DMS79 treated with DMSO at 0.1 percent for 48 hours (cell line): ENCODE measurements at places on chromosomes 4 and X.

- DNase-seq = no peak
Measured at GRCh38 chr4:123621072-123621705, 224.6 kb downstream of the SPRY1 start.

- DNase-seq = no peak
Measured at GRCh38 chr4:153519687-153520086, 53.5 kb downstream of the TMEM131L start.

- DNase-seq = no peak
Measured at GRCh38 chr4:37604461-37604860, 81.7 kb downstream of the RELL1 start.

DNA sequence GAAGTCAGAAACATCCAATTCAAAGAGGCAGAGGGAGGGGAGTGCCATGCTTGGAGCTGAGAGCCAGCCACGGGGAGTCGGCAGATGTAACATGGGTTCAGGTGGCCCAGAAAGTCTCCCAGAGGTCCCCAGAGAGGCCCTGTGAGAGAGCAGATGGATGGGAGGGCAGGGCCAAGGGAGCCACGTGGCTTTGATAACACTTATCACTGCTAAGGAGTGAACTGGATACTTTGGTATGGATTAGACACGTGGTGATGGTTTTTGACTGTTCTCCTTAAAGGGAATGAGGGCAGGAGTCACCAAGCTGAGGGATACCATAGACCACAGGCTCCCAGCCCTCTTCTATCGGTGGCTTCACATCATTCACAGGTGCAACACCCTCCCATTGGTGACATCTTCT lies 13.7 kb downstream of the CCKAR start:
- no peak for DNase-seq

DNA sequence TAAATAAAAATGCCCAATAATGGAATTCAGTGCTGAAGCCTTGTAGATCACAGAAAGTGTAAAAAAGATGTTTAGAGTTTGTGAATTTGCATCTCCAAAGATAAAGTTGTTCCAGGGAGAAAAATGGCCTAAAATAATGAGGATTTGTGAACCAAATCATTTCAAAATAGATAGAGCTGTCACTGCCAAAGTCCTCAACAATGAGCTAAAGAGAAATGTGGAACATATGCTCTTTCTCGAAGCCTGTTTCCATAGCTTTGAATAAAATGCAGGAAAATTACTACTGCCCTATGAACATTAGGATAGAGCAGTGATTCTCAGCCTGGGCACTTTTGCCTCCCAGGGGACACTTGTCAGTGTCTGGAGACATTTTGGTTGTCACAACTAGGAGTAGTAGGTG lies 3.4 kb upstream of the AP1S2 start:
- DNase-seq = no peak

DNA sequence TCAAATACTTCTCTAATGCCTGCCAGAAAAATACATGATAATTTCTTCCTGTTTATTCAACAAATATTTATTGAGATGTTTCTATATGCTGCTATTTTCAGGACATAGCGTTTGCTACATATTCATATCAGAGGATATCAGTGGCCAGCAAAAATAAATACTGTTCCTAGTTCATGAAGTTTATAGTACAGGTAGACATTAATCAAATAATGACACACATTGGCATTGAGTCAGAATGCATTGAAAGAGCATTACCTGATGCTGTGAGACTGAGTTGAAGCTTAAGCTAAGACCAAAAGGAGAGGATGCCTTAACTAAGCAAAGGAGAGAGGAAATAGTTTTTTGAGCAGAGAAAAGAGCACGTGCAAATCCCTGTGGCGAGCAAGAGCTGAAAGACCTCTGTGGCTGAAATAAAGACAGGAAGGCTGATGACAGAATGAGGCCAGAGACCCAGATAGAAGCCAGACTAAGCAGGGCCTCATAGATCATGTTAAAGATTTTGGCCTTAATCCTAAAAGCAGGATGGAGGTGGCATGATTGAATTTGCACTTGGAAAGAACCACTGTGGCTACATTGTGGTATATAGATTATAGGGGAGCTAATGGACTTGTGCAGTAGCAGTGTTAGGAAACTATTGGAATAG lies 36.2 kb downstream of the FAM241A start:
- DNase-seq = no peak

- no peak for DNase-seq
Measured at GRCh38 chr4:101710806-101711205, 79.7 kb upstream of the BANK1 start.

- no peak for DNase-seq
Measured at GRCh38 chr4:105991726-105992125, 96.5 kb downstream of the NPNT start.

DNA sequence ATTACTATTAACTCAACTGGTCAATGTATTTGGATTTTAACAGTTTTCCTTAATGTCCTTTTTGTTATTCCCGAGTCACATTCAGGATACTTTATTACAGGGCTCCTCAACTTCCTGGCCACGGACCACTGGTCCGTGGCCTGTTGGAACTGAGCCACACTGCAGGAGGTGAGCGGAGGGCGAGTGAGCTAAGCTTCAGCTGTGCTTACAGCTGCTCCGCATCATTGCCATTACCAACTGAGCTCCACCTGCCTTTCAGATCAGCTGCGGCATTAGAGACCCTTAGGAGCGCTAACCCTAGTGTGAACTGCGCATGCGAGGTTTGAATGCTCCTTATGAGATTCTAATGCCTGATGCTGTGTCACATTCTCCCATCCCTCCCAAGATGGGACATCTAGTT lies 591.7 kb downstream of the CCSER1 start:
- no peak for DNase-seq

GRCh38 chr4:90237751-90238530 lies 110.7 kb downstream of the CCSER1 start:
- no peak for DNase-seq

- no peak for DNase-seq
Measured at GRCh38 chrX:154502098-154502497, 11.7 kb upstream of the SLC10A3 start.

- no peak for DNase-seq
Measured at GRCh38 chr4:7121866-7122653, 54.2 kb upstream of the GRPEL1 start.

GRCh38 chrX:113802837-113803236 lies 781.0 kb upstream of the HTR2C start:
- DNase-seq = no peak

DNA sequence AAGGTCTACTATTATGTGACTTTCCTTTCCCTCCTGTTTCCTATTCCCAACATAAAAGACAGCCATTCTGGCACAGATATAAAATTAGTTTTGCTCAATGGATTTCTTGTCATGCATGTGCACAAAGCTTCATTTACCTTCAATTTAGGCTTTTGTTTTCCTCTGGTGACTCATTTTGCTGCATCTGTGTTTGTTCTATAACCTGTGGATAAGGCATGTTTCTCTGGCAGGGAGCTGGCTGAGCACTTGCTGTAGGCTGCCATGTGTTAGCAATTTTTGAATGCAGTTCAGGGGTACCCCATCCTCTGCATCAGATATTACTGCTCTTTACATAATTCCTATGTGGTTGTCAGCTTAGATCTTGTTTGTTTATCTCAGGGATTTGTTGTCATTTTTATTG lies 202.8 kb upstream of the GRID2 start:
- no peak for DNase-seq

- no peak for DNase-seq
Measured at GRCh38 chr4:20629186-20630106, 70.8 kb upstream of the PACRGL start.

DNA sequence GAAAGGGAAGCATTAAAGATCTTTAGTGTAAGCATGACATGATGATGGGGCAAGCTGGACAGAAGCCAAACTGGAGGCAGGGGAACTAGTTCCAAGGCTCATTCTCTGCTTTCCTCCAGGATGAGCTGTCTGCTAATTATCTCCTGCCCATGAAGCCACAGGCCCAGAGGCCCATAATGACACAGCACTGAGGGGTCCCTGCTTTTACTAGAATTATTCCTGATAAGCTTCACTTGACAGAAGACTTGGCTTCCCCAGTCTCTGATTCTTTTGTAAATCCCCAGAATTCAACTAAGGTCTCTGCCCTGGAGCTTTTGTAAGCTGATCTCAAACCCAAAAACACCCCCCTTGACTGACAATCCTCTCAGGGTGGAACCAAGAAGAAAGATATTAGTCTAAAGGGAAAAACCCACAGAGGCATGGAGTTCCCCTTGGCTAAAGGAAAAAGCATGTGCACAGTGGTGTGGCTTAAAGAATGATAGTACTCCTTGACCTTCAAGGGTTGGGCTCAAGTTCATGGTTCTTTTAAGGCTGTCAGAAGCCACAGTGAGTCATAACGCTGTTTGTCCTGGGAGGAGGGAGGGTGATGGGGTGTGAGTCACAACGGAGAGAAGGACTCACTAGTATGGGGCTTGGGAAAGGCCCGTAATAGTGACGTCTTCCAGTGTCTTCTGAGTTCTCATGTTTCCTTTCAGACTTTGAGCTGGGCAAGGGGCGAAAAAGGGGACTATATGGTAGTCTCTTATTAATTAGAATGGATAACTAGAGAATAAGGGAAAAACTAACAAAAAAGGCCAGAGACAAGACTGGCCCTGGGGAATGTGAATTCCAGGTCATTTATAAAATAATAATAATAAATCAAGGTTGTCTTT lies 146.0 kb upstream of the CPEB2 start:
- DNase-seq = no peak

DNA sequence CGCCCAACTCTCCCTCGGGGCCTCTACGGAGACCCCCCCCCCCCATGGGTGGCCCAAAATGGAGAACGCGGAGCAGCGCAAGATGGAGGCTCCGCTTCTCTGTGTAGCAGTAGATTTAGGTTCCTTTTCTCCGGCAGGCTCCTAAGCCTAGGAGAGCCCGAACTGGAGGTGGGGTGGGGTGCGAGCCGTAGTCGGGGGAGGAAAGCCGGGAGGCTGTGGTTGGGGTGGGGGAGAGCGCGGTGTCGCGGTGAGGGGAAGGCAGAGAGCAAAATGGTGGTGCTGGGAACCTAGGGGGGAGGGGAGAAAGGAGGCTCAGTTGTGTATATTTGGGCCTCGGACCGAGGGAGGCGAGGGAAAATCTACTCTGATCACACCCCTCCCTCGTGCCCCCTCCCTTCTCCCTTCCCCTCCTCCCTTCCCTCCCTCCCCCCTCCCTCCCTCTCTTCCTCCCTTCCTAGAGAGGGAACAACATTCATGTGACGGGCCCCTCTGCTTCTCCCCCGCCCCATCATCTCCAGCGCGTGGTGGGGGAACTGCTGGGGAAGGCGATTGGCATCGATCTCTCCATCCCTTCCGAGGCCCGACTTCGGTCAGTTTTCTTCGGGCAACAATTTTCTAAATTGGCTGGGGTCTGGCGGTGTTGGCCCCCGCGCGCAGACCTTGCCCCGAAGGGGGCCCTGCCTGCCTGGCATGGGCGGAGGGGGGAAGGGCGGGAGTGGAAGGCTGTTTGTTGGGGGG lies at the start of gene STAG2:
Gene STAG2 (plus strand): TSS at position 439 of the 738 bp plus-strand sequence. CDS start 60,922 bp downstream, outside the sequence.
- DNase-seq = peak; percentile 36

DNA sequence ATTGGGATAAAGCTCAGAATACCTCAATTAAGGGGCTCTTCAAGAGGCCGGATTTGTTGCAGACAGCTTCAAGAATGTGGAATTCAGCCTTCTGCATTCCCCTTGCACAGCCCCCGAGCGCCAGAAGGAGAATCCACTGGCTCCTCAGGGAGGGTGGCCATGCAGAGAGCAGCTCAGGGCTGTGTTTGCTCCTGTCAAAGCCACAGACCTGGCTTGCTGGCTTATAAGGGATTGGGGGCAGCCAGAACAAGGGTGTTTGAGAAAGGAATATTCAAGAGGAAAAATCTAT lies 36.8 kb downstream of the ING2 start:
- DNase-seq = no peak

GRCh38 chr4:110074570-110074969 lies 123.8 kb downstream of the ELOVL6 start:
- no peak for DNase-seq

DNA sequence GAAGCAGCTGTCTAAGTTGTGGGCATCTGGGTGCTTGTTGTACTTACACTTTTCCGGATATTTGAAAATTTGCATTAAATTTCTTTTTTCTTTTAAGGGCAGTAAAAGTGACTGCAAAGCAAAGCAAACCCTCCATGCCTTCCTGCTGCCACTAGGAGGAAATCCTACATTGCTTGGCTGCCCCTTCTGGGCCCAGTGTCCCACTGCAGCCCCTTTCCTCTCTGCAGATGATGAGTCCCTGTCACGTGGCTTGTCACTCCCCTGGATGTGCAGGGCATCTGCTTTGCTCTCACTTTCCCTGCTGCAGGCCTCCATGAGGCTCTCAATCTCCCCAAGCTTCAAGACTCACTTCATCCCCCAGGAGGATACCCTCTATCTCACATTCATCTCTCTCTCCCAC lies 12.7 kb downstream of the TSR2 start:
- no peak for DNase-seq

DNA sequence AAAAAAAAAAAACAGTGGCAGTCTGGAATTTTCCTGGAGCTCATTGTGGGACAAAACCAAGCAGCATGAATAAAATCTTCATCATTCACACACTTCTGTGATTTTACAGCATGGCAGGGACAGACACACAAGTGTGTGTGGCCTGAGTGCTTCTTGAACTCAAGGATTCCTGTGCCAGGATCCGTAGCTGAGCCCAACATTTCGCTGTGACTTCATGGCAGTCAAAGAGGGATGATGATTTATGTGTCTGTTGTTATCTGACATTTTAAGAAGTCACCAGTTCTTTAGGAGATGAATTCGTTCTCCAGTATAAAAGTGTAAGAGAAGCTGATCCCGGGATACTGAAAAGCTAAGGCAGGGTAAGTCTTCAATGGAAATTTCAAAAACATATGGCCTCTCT lies 57.0 kb downstream of the ING2 start:
- no peak for DNase-seq

DNA sequence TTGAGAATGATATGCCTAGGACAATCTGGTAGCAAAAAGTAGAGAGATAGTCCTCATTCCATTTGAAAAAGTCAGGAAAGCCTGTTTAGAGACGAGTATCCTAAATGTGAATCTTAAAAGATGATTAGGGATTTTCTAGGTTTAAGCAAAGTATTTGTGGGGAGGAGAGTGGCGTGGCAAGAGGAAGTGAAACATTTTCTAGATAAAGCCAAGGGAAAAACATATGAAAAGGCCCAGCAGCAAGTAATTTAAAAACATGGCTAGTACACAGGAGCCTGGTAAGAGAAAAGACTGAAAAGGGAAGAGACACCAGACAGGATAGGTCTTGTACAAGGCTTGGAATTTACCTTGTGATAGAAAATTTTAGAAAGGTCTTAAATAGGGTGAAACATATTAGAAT lies 45.9 kb downstream of the CORIN start:
- no peak for DNase-seq
